ENCODE measurements at places on chromosomes 11 and 22.

GRCh38 chr11:105211806-105212554 lies 72.4 kb upstream of the CARD18 start:
- DNase-seq, result no peak

GRCh38 chr22:44309647-44310046 lies 3.1 kb downstream of the SHISAL1 start:
- no peak for DNase-seq

DNA sequence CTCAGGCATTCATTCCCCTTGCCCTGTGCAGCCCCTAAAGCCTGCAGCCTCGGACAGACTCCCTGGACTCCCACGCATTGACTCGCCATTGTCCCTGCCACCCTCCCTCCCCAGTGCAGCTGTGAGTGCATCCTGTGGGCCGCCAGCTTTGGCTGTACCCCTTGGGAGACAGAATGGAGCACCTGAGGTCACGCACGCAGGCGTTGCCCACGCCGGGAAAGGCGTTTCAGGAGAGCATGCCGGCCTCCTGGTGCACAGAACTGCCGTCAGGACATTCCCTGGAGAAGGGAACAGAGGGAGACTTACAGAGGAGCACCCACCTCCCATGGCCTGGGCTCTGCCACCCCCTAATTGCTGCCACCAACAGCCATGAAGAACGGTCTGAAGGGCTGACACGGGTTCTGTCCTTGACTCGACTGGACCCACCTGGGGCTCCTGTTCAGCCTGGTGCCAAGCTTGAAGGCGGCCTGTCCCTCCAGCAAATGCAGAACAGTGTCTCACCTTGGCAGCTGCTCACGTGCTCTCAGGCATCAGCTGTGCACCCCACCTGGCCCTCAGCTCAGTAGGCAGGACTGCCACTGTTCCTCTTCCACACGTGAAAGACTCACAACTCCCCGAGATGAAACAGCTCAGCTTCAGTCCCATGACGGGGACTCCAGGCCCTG lies 503.8 kb downstream of the BRD1 start:
- DNase-seq, result no peak

DNA sequence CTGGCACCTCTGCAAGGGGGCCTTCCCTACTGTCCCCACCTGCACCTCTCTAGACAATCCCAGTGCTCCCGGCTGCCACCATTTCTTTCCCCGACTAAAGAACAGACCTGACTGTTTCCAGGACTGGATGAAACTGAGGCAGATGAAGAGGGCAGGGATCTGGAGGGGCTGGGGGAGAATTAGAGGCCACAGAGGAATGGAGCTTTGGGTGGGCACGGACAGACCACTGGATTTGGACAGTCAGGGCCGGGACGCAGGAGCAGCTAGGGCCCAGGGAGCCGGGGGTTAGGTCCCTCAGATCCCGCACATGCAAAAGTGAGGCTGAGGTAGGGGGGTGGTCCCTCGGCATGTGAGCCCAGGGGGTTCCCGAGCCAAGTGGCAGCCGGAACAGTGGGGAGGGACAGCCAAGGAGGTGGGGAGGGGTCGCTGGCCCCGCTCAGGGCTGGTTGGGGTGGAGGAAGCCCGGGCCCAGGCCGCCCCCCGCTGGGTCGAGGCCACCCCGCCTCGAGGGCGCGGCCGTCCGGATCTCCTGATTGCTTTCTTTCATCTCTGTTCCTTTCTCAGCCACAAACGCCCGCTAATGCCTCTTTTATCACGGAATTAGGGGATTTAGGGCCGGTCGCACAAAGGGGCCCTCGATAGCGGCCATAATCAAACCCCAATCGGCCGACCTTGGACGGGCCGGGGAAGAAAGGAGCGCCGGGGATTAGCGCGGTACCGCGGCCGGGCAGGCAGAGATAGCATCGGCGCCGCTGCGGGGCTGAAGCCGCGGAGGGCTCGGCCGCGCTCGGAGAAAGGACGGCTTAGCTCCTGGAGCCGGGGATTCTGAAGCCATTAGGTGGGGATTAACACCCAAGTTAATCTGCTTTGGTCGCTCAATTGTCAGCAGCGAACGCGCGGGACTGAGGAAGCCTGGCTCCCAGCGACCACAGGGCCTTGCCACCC lies 9.3 kb downstream of the SLC25A1 start:
- DNase-seq, result no peak

All from CD4-positive, alpha-beta T cell treated with Interleukin-12 subunit alpha and Interleukin-12 subunit beta, for 1 hour (primary cell).